Fibroblast of lung (primary cell): ENCODE measurements at places on chromosomes 3 and 15. TPM values are rescaled to one million over a fixed set of nuclear protein-coding genes. Genes with fewer than 3 reads are reported as not detected.

Gene TTLL13
- under 0.01 TPM in 1 of 2 replicates, not detected in the other for total RNA-seq

DNA sequence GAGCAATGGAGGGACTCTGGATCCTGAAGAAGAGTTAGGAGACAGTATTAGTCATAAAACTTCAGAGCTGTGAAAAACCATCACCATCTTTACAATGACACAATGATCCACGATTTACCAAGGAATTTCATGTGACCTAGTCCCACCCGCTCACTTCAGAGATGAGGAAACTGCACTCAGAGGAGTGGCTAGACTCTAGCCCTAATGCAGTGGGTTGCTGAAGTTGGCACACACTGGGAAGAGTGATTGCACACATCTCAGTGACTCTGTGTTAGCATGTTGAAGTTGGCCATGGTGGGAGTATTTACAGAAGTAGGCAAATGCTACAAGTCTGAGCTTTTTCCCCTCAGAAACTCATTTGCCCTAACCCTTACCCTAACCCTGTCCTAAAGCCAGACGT, 35.2 kb upstream of the SPATA12 start:
- H3K4me1 ChIP-seq: no peaks in the 10 kb centered on the region
- peaks cover 2% of the 10 kb centered on the region for H3K27me3 ChIP-seq
- DNase-seq: no peak
- no peak overlapping the region for H3K4me3 ChIP-seq

Gene MYZAP
- total RNA-seq: 0.17 TPM in 1 of 2 replicates, not detected in the other

DNA sequence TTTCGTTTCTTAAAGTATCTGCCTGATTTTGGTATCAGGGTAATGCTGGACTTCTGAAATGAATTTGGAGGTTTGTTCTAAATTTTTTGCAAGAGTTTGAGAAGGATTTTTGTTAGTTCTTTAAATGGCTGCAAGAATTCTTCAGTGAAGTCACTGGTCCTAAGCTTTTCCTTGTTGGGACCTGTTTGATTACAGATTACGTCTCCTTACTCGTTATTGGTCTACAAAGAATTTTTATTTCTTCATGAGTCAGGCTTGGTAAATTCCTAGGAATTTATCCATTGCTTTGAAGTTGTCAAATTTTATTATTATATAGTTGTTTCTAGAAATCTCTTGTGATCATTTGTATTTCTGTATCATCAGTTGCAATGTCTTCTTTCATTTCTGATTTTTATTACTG, 196.0 kb downstream of the DPH6 start:
- no peaks in the 10 kb centered on the region for H3K27me3 ChIP-seq
- DNase-seq: no peak
- no peaks in the 10 kb centered on the region for H3K4me1 ChIP-seq

DNA sequence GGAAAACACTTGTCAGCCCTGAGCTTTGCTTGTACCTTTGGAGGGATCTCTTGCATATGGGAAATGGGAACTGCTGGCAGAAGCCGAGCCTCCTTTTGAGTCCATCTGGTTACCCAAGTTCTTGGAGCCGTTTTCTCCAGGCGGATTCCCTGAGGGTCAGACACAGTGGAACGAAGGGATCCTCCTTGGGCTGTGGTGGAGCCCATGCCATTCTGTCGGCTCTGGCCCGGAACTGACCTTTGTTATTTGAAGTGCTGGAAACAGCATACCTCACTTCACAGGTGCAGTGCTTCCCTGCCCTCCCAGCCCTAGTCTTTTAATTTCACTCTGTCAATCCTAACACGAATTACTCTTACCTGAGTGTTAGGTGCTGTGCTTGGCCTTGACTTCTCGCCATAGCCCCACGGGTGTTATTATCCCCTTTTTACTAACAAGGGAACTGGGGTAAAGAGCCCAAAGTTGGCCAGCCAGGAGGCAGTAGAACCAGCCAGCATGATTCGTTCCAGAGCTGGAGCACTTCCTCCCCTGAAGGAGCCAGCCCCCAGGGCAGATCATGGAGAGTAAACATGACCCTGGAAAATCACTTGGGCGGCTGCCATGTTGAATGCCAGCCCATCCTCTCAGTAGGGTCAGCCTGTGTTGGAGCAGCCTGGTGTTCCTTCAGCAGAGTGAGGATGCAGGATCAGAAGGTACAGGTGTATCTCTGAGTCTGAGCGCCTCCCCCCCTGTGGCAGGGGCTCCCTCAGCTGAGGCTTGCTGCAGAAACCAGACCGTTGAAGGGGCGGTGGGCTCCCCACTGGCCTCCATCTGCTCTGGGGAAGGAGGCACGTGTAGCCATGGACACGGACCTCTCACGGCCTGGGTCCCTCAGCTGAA, 143.2 kb downstream of the DNAJB8 start:
- H3K36me3 ChIP-seq: no peaks in the 10 kb centered on the region
- no peak for DNase-seq
- no peak overlapping the region for H3K4me3 ChIP-seq
- H3K27me3 ChIP-seq: no peaks in the 10 kb centered on the region
- no peak overlapping the region for H3K27ac ChIP-seq

DNA sequence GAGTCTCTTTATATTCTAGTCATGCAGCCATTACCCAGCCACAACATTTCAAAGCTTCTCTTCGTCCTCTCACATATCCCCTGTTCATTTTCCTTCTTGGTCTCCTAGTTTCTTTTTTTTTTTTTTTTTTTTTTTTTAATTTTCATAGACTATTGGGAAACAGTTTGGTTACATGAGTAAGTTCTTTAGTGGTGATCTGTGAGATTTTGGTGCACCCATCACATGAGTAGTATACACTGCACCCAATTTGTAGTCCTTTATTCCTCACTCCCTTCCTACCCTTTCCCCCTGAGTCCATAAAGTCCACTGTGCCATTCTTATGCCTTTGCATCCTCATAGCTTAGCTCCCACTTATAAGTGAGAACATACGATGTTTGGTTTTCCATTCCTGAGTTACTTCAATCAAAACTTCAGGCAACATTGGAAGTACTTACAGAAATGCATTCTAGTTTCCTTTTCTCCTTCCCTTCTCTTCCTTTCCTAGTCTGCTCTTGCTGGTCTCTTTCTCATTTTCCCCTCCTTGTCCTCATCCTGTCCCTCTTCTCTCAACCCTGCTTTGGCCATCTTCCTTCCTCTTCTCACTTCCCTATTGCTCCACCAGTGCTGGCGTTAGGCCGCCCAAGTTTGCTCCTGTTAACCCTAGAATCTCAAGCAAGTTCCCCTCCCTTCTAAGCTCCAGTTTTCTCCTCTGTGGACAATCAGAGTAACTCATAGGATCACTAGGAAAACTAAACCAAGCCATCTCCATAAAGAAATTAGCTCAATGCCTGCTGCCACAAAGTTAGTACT, 4.8 kb downstream of the ATP8B4 start:
- no peak for DNase-seq
- no peak overlapping the region for H3K4me3 ChIP-seq
- no peak overlapping the region for H3K27ac ChIP-seq
- H3K27me3 ChIP-seq: no peaks in the 10 kb centered on the region
- no peaks in the 10 kb centered on the region for H3K36me3 ChIP-seq

DNA sequence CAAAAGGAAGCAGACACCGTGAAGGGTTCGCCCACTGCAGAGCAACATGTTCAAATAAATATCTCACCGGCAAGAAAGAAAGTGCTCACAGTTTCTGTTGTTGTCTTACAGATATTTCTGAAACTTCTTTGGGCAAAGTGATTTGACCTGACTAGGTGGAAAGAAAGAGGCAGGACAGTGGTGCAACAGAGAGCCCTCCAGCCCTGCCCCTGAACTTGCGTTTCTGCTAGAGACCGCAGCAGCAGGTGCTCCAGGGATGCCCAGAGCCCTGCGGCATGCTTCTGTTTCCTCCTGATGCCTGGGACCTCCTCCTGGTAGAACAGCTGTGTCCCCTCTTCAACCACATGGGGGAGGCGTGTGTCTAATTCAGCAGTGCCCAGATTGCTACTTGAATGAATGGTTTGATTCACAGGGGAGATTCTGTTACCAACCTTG, 123.4 kb downstream of the ATP10A start:
- peak; percentile 60 for DNase-seq
- H3K36me3 ChIP-seq: no peaks in the 10 kb centered on the region
- H3K4me3 ChIP-seq: no peak overlapping the region
- peaks cover 4% of the 10 kb centered on the region for H3K4me1 ChIP-seq

DNA sequence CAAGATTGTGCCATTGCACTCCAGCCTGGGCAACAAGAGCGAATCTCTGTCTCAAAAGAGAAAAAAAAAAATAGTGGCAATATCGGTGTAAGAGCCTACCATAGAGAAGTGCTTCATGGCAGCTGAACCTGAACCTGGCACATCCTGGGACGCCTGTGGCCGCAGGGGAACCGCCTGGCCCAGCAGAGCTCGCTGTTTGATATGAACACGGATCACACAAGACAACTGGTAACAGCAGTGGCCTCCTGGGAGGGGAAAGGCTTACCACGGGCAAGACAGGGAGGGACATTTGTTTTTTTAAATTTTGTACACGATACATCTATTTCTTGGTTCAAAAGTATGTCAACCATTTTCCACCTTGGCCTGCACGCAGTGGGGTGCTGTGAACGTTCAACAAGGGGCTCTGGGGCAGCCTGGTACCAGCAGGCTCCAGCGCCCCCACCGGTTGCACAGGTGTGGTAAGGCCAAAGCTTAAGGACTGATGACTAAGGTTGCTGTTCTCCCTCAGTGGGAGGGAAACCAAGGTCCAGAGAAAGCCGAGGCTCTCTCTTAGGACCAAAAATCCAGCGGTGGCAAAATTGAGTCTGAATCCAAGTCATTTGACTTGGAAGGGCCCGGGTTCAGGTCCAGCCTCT, 21.7 kb upstream of the EPHB3 start:
- H3K36me3 ChIP-seq: no peaks in the 10 kb centered on the region
- DNase-seq: no peak
- no peak overlapping the region for H3K27ac ChIP-seq
- no peaks in the 10 kb centered on the region for H3K4me1 ChIP-seq
- H3K4me3 ChIP-seq: no peak overlapping the region

Gene SERINC4
- total RNA-seq: under 0.01 and 0.17 TPM in 2 replicates

DNA sequence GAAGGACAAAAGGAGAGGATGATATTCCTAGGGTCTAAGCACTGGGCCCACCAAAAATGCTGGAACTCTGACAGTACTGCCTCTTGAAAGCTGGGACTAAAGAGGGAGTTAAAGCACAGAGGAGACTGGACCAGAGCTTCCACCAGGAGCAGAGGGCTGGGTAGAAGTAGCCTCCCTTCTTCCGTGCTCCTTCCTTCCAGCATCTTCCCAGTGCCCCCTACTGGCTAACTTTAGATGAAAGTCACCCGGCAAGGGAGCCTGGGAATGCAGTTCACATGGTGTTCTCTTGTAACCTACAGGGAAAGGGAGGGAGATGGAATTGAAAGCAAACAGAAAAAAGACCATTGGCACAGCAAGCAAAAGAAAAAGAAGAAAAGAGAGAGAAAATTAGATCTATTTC, 106.1 kb upstream of the COL8A1 start:
- H3K27me3 ChIP-seq: no peaks in the 10 kb centered on the region
- no peak overlapping the region for H3K4me3 ChIP-seq
- H3K4me1 ChIP-seq: no peaks in the 10 kb centered on the region
- DNase-seq: peak; percentile 77

GRCh38 chr3:169147238-169148008, 516.1 kb downstream of the MECOM start:
- DNase-seq: peak; percentile 78
- no peaks in the 10 kb centered on the region for H3K36me3 ChIP-seq
- no peaks in the 10 kb centered on the region for H3K27me3 ChIP-seq

DNA sequence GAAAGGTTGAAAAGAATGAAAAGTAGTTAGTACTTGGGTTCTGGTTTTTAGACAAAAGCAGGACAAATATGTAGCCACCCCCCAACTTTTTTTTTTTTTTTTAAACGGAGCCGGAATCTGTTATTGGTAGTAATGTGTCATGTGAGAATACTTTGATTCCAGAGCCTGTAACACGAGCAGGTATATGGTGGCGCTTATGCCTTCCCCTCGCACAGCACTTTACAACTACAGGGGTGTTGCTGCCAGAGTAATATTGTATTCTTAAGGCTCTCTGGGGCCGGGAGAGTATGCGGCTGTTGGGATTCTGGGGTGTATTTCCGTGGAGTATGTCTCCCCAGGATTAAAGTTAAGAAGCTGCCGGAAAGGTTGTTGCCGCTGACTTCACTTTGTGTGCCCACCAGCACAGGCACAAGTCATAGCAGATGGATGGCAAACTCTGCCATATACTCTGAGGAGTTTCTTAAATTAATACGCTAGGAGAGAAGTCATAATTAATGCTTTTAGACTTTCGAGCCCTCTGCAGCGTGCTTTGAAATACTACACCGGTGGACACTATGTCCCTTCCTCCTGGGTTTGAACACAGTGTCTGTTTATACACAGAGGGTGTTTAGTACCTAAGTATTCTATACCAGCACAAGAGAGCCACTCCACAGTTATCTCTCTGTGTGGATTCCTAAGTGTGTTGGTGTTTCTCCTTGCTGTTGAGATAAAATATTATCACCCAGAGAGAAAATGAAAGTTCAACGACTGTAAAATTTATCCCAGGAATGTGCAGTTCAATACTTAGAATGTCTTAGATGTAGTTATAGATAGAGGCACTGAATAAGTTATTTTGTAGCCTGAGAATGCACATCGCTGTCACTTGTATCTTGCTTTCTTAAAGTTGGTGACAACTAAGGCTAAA, 1.4 kb downstream of the MBNL1 start:
- H3K27ac ChIP-seq: peak overlapping the region; percentile 95
- H3K4me3 ChIP-seq: peak overlapping the region; percentile 92
- H3K36me3 ChIP-seq: no peaks in the 10 kb centered on the region
- peaks cover 20% of the 10 kb centered on the region for H3K4me1 ChIP-seq
- H3K27me3 ChIP-seq: no peaks in the 10 kb centered on the region
- DNase-seq: no peak

GRCh38 chr3:143961342-143961741, 10.3 kb upstream of the DIPK2A start:
- no peaks in the 10 kb centered on the region for H3K27me3 ChIP-seq
- H3K36me3 ChIP-seq: no peaks in the 10 kb centered on the region
- H3K4me1 ChIP-seq: no peaks in the 10 kb centered on the region
- DNase-seq: no peak
- no peak overlapping the region for H3K4me3 ChIP-seq
- no peak overlapping the region for H3K27ac ChIP-seq
